Heart left ventricle (tissue), 16 donors: ENCODE measurements at places on chromosomes 6 and 20. TPM values are rescaled to one million over a fixed set of nuclear protein-coding genes. Genes with fewer than 3 reads are reported as not detected.

The PPP1R3G gene
- polyA plus RNA-seq, result 5.4 TPM

The CFAP206 gene
- polyA plus RNA-seq, result 0.33 TPM

The LTA gene
- polyA plus RNA-seq, result not detected

The FBXL4 gene
- 6.6 TPM for polyA plus RNA-seq

The PRDM13 gene
- polyA plus RNA-seq, result not detected

The NFS1 gene
- 59.9 TPM for polyA plus RNA-seq

The XPO5 gene
- 6.0 TPM for polyA plus RNA-seq

The SMLR1 gene
- polyA plus RNA-seq, result not detected

The MYB gene
- not detected for polyA plus RNA-seq
